T47D (cell line): ENCODE measurements at places on chromosomes 1 and 21.

DNA sequence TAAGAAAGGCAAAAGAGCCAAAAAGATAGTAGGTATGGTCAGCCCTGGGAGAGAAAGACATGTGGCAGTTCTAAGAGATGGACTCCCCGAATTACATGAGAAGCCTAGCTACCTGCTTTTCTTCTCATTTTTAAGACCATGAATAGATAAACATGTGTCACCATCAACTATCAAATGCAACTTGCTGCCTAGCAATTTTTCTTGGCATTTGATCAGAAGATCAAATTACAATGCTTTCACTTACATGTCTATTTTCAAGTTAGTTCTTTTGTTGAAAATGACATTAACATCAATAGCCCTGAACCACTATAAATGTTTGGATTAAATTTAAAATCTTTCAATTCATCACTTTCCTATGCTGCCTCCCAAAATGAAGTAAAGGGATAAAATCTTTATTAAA, 212.3 kb downstream of the HHIPL2 start:
- no peak for DNase-seq

- DNase-seq = no peak
Measured at GRCh38 chr1:223248770-223249140, 105.7 kb upstream of the TLR5 start.

- no peak for DNase-seq
Measured at GRCh38 chr1:190975827-190976226, 498.2 kb upstream of the BRINP3 start.

- no peak for DNase-seq
Measured at GRCh38 chr1:78690516-78690915, 40.9 kb downstream of the IFI44 start.

- DNase-seq = no peak
Measured at GRCh38 chr21:28227881-28228635, 764.6 kb downstream of the LTN1 start.

DNA sequence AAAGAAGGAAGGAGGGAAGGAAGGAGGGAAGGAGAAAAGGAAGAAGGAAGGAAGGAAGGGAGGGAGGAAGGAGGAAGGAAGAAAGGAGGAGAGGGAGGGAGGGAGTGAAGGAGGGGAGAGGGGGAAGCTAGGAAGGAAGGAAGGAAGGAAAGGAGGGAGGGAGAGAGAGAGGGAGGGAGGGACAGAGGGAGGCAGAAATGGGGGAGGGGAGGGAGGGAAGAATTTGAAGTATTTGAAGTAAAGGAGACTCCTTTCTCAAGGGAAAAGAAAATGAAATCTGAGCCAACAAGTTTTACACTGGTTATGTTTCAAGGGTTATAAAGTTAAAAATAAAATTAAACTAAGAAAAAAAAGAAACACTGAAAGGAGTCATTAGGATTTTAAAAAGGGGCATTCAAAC, 431.4 kb downstream of the BRINP3 start:
- DNase-seq = no peak

DNA sequence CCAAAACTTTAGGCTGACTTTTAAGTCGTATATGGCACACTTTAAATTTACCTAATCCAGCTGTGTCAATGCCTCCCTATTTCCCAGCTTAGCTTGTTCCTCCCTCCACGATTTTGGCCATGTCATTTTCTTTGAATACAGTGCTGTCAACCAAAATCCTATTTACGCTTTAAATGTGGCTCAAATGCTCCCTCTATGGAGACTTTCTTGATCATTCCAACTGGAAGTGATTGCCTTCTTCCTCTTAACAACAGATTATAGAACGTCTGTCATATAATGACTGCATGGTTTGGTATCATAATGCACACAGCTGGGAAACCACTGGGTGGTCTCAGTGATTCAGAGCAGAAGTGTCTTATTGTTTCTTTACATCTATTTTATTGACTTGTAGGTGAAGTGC, 18.9 kb upstream of the BATF3 start:
- DNase-seq = peak; percentile 60

DNA sequence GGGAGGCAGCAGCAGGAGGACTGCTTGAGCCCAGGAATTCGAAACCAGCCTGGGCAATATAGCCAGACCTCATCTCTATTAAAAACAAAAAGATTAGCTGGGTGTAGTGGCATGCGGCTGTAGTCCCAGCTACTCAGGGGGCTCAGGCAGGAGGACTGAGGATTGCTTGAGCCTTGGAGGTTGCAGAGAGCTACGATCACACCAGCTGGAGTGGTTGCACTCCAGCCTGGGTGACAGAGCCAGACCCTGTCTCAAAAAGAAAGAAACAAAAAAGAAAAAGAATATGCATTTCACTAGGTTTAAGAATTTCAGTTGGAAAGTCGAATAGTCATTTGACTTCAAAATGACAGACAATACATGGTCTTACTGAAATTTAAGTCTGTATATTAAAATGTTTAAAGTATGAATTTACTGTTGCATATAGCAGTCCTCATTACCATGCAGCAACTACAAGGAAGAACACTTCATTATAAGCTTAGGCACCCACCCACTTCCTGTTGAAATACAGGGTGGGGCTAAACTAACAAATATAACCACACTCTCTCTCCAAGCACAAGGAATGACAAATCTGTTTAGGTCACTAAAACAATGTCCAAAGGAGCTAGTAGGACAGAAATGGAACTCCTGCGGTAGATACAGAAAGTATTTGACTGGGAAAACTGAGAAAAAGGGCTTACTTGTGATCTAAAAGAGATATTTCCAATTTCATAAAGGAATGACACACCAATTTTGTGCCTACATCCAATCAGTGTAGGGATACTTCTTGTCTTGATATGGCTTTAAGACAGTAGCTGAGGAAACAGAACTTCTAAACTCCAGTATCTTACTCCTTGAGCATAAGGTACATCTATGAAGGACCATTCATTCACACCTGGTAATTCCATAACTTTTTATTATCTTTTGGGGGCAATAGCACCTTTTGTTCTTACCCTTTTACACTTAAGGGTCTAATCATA, 44.1 kb downstream of the GPR3 start:
- no peak for DNase-seq

DNA sequence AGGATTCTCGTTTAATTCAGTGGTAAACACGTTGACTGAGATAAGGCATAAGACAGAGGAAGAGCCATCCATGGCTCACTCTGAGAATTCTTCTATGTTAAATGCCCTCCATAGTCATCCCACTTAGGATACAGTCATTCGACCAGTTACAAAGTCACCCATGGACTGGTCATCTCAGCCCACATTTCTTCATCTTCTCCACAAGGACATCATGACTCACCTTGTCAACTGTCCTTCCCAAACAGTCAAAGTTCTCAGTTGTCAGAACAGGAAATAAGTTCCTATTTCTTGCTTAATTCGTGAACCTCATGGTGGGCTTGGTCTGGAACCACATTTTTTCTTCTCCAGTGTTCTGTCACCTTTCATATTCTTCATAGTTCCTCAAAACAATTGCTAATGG, 133.2 kb downstream of the TGFB2 start:
- DNase-seq = no peak

GRCh38 chr1:153380711-153381110, 5.3 kb upstream of the S100A12 start:
- no peak for DNase-seq

GRCh38 chr1:199242147-199242546, 603.3 kb downstream of the PTPRC start:
- peak; percentile 6 for DNase-seq

- DNase-seq = no peak
Measured at GRCh38 chr1:15852036-15852827, 4.7 kb downstream of the SPEN start.

DNA sequence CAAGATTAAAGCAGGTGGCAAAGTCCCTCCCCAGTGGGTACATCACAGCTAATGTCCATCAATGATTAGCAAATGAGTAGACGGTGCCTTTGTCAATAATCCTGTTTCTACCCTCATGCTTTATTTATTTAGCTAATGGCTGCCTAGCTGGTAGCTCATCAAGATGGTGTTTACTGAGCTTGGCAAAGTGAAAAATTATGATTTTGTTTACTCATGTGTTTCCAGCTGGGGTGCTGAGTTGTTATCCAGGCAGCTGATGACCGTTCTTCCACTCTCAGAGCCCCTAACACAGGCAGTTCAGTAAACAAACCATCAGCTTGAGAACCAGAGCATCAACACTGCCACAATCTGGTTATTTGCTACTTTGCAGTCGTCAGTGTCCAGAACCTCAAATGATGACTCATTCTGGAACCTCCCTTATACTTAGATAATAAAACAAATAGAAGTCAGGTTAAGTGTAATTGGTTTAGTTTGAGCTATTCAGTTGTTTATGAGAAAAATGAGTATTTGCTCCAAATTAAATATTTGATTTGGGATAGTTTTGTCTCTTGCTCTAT, 163.9 kb downstream of the ST6GALNAC5 start:
- no peak for DNase-seq

GRCh38 chr1:161180639-161181038, 3.3 kb upstream of the B4GALT3 start:
- no peak for DNase-seq

DNA sequence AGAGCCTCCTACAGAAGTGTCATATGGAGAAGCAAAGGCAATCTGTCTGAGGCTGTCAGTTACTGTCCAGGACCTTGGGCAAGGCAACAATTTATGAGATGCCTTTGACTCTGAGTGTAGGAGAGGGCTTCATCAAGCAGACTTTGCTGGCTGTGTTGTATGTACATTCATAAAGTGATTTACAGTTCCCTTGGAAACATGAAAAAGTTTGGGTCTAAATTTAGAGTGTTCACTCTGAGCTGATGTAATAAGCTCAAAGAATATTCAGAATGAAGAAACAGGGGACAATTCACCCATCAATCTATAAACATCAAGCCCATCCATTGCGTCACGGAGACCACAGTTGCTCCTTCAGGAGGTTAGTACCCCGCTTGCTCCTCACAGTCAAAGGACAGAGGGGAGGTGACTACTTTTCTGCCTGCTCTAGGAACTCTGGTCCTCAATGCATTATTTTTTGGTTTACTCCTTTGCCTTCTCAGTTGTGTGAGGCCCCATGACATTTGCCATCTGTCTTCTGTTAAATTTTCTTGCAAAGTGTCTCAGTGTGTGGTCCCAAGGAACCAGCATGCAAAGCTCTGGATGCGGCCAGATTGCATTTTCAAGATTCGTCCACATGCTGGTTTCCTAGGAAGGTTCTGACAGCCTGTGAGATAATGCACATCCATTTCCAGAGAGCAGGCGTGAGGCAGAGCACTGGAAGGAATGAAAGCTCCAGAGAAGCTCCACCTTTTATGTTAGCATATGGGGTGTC, 241.1 kb upstream of the KIAA0040 start:
- no peak for DNase-seq

DNA sequence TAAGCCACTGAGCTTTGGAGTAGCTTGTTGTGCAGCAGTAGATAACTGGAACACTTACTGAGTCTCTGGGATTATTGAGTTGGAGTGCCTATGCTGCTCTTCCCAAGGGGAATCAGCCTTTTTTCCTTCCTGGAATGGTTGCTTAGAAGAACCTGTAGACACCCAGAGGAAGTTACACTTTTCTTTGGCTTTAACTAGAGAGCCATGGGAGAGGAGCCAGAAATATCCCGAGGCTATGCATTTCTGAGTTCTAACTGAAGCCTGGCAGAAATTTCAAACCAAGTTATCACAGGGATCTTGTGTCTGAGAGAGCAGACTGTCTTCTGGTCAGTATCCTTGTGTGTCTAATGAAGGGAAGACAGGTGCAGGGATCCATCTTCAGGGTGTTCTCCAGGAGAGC, 28.3 kb downstream of the LAMC1 start:
- DNase-seq = no peak

- no peak for DNase-seq
Measured at GRCh38 chr1:100413035-100413434, 60.7 kb downstream of the CDC14A start.

GRCh38 chr1:89476072-89476471, 48.6 kb upstream of the LRRC8B start:
- no peak for DNase-seq

DNA sequence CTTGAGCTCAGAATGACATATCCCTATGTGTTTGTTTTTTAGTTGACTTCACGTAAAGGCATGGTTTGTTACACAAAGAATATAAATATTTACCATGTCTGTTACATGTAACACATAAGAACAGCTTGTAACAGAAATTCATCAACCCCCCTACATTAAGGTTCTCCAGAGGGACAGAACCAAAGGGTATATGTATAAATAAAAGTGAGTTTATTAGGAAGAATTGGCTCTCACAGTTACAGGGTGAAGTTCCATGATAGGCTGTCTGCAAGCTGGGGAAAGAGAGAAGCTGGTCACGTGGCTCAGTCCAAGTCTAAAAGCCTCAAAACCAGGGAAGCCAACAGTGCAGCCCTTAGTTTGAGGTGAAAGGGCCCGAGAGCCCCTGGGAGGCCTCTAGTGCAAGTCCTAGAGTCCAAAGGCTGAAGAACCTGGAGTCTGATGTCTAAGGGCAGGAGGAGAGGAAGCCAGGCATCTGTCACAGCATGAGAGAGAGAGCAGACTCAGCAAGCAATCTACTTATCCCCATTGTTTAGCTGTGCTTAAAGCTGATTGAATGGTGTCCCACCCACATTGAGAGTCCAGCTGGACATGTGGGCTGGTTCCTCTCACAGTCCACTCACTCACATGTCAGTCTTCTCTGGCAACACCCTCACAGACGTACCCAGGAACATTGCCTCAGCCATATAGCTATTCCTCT, 15.8 kb downstream of the THRAP3 start:
- DNase-seq = no peak

GRCh38 chr1:25150985-25151495, 81.3 kb downstream of the SYF2 start:
- DNase-seq = no peak

GRCh38 chr1:231419738-231420298, 2.3 kb downstream of the EGLN1 start:
- DNase-seq = no peak

- DNase-seq = no peak
Measured at GRCh38 chr1:240712014-240712731, 100.2 kb upstream of the GREM2 start.

DNA sequence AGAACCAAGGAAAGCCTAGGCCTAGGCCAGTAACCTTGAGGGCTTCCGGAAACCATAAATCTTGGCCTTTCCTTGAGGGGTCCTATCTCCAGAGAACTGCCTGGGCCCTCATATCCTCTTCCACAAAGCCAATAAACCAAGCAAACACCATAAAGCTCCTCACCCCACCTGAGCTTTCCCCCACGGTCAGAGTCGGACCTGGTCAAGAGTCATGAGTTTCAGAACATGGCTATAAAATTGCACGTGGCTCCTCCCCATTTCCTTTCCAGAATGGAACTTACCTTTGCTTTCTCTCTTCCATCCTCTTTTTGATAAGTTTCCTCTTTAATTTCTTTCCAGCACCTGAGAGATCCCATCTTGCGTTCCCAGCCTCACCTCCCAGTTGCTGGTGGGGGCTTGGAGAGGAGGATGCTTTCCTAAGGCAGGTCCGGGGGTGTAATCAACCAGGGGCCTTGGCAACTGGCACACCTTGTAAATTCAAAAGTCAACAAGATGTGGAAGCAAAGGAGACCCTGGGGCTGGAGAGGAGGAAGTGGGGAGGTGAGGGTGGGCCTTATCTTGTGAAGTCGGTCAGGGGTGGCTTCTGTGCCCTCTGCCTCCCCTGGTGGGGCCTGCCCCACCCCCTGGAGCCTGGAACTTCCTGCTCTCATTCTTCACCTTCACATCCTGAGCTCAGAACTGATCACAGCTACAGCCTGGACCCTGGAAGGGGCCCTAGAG, 259.9 kb downstream of the FOXD2 start:
- no peak for DNase-seq
